Activated T-helper 1 cell treated with anti-CD3 and anti-CD28 coated beads, Interleukin-12 subunit alpha, Interleukin-12 subunit beta, Interleukin-2, Interleukin-4 antibody, amounts not matched to agents 30 ng/mL and 10 ng/mL and 1 ng/mL, durations not matched to agents 14 hours and 24 hours and 36 hours (primary cell): ENCODE measurements at places on chromosomes 3 and 15. TPM values are rescaled to one million over a fixed set of nuclear protein-coding genes. Genes with fewer than 3 reads are reported as not detected.

GRCh38 chr3:160008961-160009360 lies 20.3 kb downstream of the IL12A start:
- no peak for DNase-seq

The NPAP1 gene
- total RNA-seq, result not detected in 2 replicates

GRCh38 chr3:141959589-141960554 lies 83.4 kb downstream of the ATP1B3 start:
- DNase-seq, result no peak

DNA sequence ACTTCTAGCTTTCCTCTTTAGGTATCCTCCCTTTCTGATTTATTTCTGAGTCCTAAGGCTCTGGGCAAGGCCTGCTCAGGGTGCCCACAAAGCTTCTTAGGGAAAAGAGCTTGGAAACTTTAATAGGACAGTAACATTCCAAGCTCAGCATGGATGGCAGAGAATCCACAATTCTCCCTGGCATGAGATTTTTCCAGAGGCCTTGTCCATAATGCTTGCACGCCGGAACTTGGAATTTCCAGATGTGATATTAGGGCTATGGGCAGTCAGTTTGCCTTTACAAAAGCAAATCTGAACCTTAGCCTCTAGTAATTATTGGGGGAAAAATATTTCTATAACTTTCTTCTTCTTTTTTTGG lies 139.0 kb upstream of the RBMS3 start:
- DNase-seq, result no peak

DNA sequence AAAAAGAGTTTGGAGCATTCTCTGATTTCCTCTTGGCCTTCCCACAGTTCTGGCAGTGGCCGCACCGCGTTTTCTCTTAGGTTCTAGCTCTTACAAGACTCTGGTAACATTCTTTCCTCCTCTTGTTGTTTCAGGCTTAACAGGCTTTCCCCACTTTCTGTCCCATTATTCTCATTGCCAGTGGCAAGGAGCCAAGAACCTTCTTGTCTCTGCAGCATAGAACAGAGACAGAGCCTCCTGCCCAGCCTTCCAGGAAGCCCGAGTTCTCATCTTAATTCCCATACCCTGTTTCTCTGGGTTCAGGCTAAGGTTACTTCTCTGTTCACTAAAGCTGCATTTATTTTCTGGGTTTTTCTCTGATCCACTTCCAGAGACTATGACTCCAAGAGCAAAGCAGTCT lies 61.1 kb downstream of the DUT start:
- DNase-seq, result no peak

GRCh38 chr3:173502983-173503568 lies 105.5 kb downstream of the NLGN1 start:
- no peak for DNase-seq

GRCh38 chr15:40097968-40098476 lies 10.7 kb downstream of the BMF start:
- DNase-seq, result no peak

The LMOD3 gene
- total RNA-seq, result not detected in 2 replicates

DNA sequence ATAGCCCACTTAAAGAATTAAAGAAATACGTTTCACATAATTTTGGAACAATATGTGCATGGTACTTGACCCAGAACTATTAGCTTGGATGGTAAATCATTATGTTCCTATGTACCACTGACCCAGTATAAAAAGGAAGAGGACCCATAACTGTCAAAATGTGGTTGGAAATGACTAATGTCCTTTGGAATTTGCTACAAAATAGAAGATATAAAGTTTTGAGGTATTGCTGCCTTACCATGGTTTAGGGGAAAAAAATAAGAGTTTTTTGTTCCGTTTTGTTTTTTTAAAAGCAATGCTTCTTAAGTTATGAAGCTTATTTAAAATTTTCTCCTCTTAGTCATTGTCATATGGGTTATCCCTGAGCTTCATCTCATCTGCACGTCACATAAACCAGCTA lies 15.8 kb upstream of the TFDP2 start:
- no peak for DNase-seq

DNA sequence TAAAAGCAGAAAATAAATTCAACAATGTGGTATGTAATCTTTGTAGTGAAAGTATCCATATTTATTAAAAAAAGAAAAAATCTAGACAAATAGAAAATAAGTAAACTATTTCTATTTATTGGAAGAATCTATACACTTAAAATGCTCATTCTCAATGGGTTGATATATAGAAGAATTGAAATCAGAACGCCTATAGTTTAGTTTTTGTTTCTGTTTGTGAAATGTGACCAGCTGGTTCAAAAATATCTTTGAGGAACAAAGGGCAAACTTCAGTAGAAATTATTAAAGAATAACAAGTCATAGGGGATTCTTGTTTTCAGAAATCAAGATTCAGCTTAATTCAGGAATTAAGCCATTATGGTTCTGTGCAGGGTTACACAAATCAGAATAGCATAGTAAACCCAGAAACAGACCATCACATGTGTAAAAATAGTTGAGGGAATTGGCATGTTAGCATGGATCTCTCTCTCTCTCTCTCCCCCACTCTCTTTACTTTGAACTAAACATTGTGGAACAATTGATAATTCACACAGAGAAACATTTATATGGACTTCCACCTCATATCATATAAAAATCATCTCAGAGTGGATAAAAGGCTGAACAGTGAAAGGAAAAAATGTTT lies 134.0 kb downstream of the CHL1 start:
- DNase-seq, result no peak

- no peak for DNase-seq
Observed at GRCh38 chr3:17355591-17355990, 386.8 kb downstream of the TBC1D5 start.

GRCh38 chr3:33144433-33144832 lies 30.6 kb downstream of the CRTAP start:
- DNase-seq, result no peak

The NRROS gene
- total RNA-seq, result 37.8 and 38.8 TPM in 2 replicates

The UROC1 gene
- not detected in 2 replicates for total RNA-seq

The SLC51A gene
- not detected in 2 replicates for total RNA-seq

- no peak for DNase-seq
Observed at GRCh38 chr15:41284427-41285177, 47.8 kb downstream of the OIP5 start.

DNA sequence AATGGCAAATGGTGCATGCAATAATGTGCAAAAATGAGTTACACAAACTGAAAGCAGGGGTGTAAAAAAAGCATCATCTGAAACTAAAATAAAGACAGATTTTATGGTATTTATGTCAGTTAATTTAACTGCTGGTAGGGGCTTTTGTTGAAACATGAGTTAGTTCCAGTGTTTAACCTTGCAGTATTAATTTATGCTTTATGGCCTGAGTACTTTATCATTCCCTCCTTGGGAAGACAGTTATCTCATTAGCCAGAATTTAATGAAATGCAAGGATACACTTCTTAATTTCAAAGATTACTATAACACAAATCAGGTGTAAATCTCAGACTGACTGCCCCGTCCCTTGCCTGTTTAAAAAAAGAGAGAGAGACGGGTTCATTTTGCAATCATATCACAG lies 240.1 kb upstream of the MEIS2 start:
- no peak for DNase-seq

GRCh38 chr3:152334761-152335160 lies 66.0 kb downstream of the MBNL1 start:
- DNase-seq, result no peak

- no peak for DNase-seq
Observed at GRCh38 chr3:173663696-173664111, 266.2 kb downstream of the NLGN1 start.

DNA sequence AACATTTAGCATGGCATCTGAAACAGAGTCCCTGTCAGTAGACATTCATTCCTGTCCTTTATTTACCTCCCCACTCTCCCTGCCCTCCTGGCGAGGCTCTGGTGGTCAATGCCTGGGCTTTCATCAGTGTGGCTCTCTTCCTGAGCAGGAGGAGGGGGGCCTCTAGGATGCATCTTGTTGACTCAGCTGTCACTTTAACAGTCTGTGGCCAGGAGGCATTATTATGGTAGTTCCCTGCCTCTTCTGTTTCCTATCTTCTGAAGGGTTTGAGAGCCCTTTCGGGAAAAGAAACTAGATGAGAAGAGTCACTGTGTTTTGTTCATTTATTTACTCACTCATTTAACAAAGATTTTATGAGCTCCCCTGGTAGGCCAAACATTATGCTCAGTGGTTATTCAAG lies 2.4 kb upstream of the PPP1R14D start:
- no peak for DNase-seq

- DNase-seq, result no peak
Observed at GRCh38 chr15:63340353-63340752, 41.3 kb downstream of the CA12 start.

The GP9 gene
- not detected in 2 replicates for total RNA-seq

The MORC1 gene
- total RNA-seq, result not detected in 2 replicates

GRCh38 chr3:62048577-62048976 lies 324.8 kb downstream of the FEZF2 start:
- no peak for DNase-seq

DNA sequence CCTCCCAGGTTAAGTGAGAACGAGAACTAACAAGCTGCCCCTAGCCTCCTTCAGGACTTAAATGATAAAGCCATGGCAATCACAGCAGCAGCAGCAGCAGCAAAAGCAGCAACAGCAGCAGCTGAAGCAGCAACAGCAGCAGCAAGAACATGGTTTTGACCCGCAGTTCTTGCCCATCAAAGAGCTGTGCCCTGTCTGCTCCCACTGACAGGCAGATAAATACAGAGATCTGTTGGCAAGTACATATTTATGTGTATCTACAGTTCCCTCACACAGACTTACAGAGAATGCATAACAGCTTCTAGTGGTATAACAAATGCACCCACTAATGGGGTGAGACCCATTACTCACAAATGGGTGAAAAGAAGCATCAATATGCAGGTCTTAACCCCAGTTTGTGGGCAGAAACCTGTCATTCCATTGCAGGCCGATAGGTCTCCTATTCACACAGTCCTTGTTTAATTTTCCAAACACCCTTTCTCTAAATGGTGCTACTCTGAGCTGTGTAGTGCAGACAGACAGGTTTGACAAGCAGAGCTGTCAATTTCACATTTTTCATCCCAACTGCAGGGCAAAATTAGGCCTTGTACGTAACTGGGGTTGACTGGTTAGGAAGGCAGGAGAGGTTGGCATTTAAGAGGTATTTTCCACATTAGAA lies 316.3 kb downstream of the TIGIT start:
- DNase-seq, result no peak

DNA sequence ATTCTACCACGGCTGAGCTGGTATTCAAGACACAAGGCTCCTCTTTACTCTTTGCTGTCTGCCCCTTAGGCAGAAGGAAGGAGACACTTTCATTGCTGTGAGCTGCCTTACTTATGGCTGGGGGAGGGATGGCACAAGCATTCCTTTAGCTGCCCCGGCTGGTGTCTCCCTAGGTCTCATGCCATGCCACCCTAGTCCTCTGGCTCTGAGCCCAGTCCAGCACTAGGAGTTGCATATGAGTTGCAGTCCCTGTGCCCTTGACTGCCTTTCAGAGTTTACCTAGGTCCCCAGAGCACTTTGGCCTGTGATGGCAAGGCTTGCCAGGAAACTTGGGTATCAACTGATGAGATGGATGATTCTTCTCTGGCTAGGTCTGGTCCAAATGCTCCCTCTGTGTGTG lies 296.4 kb downstream of the RBMS3 start:
- DNase-seq, result no peak

GRCh38 chr3:131960324-131960723 lies 74.5 kb downstream of the CPNE4 start:
- no peak for DNase-seq
